NCI-H187 (cell line): ENCODE measurements at places on chromosomes 6 and 20.

GRCh38 chr6:9511157-9511556 is 903.7 kb downstream of the TFAP2A start:
- DNase-seq = no peak

GRCh38 chr20:24157213-24157612 is 168.6 kb upstream of the GGTLC1 start:
- no peak for DNase-seq

DNA sequence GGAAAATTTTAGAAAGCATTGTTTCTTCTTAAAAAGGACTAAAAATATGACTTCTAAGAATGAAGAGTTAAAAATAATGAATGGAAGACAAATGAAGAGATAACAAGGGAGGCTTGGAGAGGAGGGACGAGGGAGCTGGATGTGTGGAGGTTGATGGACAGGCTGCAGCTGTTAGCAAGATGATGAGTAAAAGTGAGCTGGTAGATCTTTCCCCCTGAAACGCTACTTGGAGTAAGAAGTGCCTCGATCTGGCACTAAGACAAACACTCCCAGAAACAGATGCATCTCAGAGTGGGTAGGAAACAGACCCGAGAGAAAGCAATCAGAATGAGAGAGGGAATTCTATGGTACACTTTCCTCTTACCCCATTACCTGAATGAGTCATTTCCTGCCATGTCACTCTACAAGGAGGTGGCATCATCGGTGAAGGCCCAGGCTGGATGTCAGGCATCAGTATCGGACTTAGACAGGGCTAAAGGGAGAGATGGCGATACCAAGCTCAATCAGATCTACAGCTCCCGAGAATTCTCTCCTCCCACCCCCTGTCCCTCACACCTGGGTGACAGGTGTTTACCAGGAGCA is 154.1 kb upstream of the BMP2 start:
- no peak for DNase-seq

DNA sequence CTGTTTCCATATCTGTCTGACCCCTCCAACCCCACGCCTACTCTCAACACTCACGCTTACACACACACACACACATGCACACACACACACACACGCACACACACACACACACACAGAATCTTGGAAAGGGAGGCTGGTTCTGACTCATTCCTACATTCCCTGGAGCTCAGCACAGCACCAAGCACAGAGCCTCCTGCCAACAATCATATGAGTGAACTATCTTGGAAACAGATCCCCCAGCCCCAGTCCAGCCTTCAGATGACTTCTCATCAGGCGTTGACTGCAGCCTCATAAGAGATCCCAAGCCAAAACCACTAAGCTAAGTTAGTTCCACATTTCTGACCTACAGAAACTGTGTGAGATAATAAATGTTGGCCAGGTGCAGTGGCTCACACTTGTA is 14.1 kb upstream of the HCK start:
- DNase-seq = no peak

DNA sequence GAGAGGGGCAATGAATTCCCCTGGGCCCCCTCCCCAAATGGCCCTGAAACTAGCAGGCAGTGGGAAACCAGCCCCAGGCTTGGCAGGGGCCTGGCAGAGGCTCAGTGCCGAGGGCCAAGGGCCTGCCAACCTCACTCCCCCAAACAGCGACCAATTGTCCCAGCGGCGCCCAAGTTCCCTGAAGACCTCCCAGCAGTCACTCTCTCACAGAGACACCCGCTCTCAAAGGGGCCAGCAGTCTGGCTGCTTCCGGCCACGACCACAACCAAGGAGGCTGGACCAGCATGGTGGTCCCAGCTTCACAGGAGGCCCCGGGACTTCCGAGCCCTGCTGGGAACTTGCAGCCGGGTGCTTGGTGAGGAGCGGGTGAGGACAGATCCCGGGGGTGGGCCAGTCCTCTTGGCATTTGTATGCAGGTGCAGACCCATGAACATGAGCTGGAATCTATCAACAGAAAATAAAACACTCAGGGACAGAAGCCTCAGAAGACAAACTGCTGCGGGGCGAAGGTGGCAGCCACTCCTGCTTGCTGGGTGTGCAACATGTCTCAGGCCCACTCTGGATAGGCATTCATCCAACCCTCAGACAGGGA is 17.5 kb upstream of the SIRPA start:
- no peak for DNase-seq

DNA sequence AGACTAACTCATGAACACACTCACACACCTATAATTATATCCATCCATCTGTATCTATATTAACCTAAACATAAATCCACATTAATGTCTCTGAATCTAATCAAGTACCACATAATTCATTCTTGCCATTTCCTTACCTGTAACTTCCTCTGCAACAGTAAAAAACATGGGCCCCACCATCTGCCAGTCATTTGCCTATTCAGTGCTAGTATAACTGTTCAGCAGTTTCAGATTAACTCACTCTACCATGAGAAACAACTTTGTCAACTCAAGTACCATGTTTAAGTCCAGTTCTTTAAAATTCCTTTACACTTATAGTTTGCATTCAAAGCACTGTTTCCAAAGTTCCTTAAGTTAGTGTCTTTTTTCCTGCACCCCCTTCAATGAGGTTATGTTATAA is 68.8 kb downstream of the LAMP5 start:
- DNase-seq = no peak
